ENCODE measurements at places on chromosomes 12 and 14. TPM values are rescaled to one million over a fixed set of nuclear protein-coding genes. Genes with fewer than 3 reads are reported as not detected.

- DNase-seq = no peak
Observed at GRCh38 chr12:118607831-118608230, 231.5 kb downstream of the SUDS3 start.

GRCh38 chr14:35576260-35576659 is 42.3 kb downstream of the INSM2 start:
- no peak for DNase-seq

DNA sequence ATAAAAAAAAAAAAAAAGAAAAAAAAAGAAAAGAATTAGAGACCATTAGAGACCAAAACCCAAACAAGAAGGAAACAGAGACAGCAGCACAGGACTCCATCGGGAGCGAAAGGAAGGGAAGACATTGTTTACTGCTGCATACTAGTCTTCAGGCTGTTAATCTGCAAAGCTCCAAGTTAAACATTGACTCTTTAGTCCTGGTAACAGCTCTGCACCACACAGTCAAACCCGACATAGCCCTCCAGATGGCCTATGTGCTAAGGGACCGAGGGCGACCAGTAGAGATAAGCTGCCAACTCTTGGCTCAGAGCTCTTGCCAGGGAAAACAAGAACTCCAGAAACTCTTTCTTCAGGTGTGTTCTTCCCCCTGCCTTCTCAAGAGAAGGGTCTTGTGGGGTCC is 7.8 kb downstream of the P2RX4 start:
- no peak for DNase-seq

ACOT4 gene
- total RNA-seq = 1.3 TPM

DNA sequence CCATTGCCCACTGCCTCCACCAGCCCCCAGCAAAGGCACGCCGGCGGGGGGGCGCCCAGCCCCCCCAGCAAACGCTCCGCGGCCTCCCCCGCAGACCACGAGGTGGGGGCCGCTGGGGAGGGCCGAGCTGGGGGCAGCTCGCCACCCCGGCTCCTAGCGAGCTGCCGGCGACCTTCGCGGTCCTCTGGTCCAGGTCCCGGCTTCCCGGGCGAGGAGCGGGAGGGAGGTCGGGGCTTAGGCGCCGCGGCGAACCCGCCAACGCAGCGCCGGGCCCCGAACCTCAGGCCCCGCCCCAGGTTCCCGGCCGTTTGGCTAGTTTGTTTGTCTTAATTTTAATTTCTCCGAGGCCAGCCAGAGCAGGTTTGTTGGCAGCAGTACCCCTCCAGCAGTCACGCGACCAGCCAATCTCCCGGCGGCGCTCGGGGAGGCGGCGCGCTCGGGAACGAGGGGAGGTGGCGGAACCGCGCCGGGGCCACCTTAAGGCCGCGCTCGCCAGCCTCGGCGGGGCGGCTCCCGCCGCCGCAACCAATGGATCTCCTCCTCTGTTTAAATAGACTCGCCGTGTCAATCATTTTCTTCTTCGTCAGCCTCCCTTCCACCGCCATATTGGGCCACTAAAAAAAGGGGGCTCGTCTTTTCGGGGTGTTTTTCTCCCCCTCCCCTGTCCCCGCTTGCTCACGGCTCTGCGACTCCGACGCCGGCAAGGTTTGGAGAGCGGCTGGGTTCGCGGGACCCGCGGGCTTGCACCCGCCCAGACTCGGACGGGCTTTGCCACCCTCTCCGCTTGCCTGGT is at the start of gene CDKN1B:
CDKN1B (plus strand) TSS at position 576 of the 793 bp plus-strand sequence. CDS start 472 bp downstream, outside the sequence.
- DNase-seq = peak; percentile 92

GRCh38 chr12:131987552-131987951 is 37.8 kb downstream of the EP400 start:
- no peak for DNase-seq

DNA sequence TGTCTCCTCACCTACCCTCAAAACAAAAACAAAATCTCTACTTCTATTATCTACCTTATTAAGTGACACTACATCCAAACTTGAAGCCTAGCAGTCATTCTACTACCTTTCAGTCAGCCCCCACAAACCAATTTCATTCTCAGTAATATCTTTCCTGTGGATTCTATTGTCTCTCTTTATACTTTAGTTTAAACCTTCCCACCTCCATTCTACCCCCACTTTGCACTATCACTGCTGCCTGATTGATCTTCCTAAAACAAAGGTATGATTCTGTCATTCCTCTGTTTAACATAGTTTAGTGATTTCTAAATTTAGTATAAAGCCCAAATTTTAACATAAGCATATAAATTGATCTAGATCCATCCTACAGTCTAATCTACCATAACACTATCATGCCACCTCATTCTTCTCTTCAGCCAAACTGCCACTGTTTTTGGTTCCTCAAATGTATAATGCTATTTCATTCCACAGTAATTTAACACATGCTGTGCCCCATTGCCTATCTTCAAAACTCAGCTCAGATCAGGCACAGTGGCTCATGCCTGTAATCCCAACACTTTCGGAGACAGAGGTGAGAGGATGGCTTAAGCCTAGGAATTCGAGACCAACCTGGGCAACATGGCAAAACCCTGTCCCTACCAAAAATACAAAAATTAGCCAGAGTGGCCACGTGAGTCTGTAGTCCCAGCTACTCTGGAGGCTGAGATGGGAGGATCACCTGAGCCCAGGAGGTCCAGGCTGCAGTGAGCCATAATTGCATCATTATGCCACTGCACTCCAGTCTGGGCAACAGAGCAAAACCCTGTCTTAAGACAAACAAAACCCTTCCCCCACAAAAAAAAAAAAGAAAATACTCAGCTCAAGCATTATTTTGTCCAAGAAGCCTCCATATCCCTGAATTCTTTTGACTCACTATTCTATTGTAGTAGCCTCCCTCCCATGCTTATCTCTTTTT is 3.1 kb upstream of the STRN3 start:
- no peak for DNase-seq

PLEKHA5 gene
- total RNA-seq = 14.5 TPM

NANOG gene
- not detected for total RNA-seq

DNA sequence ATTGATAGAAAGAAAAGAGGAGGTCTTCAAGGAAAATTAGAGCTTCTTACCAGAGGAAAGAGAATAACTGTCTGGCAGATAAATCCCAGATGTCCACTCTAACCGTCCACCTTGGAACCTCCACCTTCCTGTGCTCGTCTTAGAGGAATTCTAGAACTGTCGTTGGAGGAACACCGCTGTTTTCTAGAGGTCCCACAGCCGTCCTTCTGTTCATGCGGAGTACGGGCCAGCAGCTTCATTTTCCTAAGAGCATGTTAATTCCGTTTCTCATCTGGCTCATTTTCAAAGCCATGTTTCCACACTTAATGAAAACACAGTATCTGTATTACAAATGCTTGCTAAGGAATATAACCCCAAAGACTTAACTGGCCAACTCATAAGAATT is 107.9 kb upstream of the ESRRB start:
- DNase-seq = no peak

DNA sequence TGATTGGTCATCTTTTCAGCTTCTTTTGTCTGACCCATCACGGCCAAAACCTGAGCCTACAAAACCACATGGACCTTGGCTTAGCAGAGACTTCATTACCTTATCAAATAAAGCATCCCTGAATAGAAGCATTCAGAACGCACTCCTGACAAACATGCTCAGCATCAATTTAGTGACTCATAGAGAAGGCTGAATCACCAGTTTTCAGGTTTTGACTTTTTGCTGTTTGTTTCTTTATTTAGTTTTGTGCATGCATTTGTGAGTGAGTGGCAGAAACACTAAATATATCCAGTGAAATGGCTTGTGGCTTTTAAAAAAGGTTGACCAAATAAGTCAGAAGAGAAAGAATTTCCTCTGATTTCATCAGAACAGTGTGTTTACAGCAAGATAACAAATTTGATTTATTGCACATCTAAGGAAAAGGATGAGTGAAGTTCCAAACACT is 19.0 kb upstream of the OVCH1 start:
- DNase-seq = no peak

DNA sequence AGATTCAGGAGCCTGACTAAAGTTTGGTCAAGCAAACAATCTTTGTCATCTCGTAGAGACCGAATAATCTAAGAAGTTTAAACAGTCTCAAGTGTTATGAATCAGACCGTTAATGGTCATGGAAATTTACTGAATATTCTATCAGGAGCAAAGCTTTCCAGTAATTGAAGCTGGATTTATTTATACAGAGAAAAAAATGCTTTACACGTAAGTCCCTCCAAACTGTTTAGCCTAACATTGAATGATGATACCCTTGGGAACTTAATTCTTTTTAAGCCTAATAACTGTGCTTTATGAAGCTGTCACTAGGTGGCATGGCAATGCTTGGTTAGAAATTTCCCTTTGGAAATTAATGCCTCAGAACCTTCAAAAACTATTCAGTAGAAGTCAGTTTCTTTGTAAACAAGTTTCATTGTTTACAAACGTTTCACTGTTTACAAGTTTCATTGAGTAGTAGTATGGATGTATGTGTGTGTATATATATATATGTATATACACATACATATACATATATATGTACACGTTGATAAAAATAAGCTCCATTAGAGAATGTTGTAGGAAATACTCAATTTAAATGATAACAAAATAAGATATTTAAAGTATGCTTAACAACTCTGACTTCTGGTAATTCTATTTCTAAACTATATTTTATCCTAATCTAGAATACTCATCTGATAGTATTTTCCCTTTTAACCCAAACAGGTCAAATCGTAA is 32.1 kb downstream of the DEPDC4 start:
- DNase-seq = peak; percentile 65

DNA sequence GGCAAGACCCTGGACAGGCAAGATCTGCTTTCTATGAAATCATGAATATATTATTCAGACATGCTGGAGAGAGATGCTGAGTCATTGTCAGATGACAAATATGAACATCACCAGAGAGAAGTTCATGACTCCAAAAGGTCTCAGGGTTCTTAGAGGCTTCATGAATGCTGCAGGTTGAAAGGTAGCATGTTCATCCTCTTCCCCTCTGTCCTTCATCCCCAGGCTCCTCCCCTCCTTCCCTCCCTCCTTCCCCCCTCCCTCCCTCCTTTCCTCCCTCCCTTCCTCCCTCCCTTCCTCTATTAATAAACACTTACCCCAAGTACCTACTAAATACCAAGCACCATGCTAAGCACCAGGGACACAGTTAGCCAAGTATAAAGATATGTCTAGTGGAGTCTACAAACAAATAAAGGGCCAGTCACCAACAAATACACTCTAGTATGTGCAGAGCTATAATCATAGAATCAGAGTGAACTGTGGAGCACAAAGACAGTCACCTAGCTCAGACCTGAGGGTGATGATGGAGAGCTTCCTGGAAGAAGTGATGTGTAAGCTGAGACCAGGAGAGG is 46.2 kb downstream of the RPH3A start:
- DNase-seq = peak; percentile 59

GRCh38 chr12:119100933-119101332 is 77.8 kb upstream of the HSPB8 start:
- no peak for DNase-seq

KLRK1 gene
- under 0.01 TPM for total RNA-seq

DNA sequence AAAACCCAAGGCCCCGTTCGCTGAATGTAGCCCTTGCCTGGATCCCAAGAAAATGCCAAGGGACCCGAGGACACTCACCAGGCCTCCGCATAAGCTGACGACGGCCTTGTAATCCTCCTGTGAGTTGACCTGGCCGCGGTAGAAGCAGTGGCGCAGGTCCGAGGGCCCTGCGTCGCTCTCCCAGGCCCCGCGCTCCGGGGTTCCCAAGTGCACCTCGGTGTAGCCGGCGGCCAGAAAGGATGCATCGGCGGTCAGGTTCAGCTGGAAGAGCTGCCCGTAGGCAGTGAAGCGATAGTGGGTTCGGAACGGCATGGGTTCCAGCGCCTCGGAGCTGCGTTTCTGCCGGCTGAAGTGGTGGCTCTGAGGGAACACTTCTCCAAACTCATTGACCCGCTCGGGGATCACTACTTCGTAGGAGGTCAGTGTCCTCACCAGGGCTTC is 1.2 kb downstream of the ADAMTS20 start:
- DNase-seq = no peak

All from hematopoietic multipotent progenitor cell (in vitro differentiated cells).